ENCODE measurements at places on chromosomes 7 and 10. TPM values are rescaled to one million over a fixed set of nuclear protein-coding genes. Genes with fewer than 3 reads are reported as not detected.

GRCh38 chr7:5612695-5613094 lies 168.8 kb downstream of the RNF216 start:
- DNase-seq = no peak

- DNase-seq = no peak
Observed at GRCh38 chr7:82468435-82468834, 24.9 kb upstream of the CACNA2D1 start.

GRCh38 chr10:49610458-49611165 lies 502 bp downstream of the SLC18A3 start:
- DNase-seq = no peak

- no peak for DNase-seq
Observed at GRCh38 chr10:61157182-61157581, 213.2 kb upstream of the RHOBTB1 start.

GRCh38 chr7:5213286-5213645 lies 23.2 kb downstream of the WIPI2 start:
- no peak for DNase-seq

DNA sequence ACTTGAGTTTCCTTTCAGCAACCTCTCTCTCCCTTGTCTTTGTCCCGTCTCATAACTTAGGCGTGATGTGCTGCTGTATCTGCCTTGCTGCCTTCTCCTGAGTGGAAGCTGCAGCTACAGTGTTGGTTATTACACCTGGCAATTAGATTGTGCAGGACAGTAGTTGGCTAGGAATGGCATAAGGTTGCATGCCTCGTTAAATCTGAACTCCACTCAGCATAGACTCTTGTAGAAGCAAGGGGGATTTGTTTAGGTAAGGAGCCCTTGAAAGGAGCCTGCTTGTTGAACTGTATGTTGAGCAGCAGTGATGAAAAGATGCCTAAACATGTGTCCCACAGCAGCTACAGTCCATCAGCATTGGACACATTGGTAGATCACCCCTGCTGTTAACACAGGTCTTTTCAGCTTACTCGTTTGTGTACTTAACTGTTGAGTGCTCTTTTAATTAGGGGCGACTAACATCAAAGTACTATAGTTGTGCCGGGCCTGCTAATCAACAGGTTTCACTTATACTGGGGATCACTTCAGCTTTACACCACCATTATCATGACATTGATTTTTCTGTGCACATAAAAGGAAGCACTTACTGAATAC lies 225.0 kb downstream of the AUTS2 start:
- DNase-seq = no peak

GRCh38 chr7:16562456-16563220 lies 36.0 kb downstream of the LRRC72 start:
- no peak for DNase-seq

DNA sequence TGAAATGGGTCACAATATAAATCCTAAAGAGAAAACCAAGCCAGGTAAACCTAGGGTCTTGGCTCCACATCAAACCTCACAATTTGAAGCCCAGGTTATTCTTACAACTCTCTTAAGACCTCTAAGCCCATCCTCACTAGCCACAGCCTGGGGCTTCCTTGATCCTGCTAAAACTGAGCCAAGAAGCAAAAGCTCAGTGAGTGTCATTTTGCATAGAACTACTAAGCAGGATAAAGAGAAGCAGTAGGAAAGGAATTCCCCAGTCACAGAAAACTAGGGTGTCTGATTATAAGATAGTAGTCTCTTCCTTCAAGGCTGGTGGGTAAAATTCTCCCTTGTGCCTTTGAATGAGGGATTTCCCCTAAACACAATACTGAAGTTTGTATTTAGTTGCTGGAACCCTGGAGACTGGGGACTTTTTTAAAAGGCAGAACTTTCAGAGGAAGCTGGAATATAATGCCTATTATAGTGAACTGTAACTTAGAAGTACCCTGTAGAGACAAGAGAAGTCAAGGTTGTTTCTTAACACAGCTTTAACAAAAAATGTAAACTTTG lies 196.6 kb upstream of the KIAA1217 start:
- no peak for DNase-seq

GRCh38 chr7:96284835-96285234 lies 37.1 kb downstream of the SLC25A13 start:
- no peak for DNase-seq

GRCh38 chr7:22832401-22832800 lies 9.8 kb upstream of the TOMM7 start:
- no peak for DNase-seq

GRCh38 chr7:41730161-41730560 lies 27.3 kb upstream of the INHBA start:
- DNase-seq = no peak

DNA sequence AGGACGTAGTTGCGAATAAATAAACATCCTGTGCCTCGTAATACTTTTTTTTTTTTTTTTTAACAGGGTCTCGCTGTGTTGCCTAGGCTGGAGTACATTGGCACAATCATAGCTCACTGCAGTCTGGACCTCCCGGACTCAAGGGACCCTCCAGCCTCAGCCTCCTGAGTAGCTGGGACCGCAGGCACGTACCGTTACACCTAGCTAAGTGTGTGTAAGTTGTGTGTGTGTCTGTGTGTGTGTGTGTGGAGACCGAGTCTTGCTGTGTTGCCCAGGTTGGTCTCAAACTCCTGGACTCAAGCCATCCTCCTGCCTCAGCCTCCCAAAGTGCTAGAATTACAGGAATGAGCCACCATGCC lies 573 bp upstream of the PON2 start:
- DNase-seq = peak; percentile 44

GRCh38 chr10:30979956-30980355 lies 51.7 kb downstream of the ZNF438 start:
- DNase-seq = no peak

- no peak for DNase-seq
Observed at GRCh38 chr7:134427896-134428295, 31.0 kb downstream of the AKR1B1 start.

GRCh38 chr10:14581553-14582321 lies 193.0 kb downstream of the FAM107B start:
- no peak for DNase-seq

Gene OR9A2
- not detected for total RNA-seq

Gene SEMA3D
- total RNA-seq = 8.0 TPM

Gene AKR1C2
- 34.4 TPM for total RNA-seq

Gene GJD4
- not detected for total RNA-seq

Gene CRYGN
- total RNA-seq = not detected

Gene HYAL4
- total RNA-seq = not detected

Gene SHH
- 7.3 TPM for total RNA-seq

Gene AKR1C3
- 84.4 TPM for total RNA-seq

Gene IKZF1
- total RNA-seq = 61.9 TPM

Gene GNGT1
- not detected for total RNA-seq

Gene STAMBPL1
- 7.1 TPM for total RNA-seq

Gene FAM241B
- 5.0 TPM for total RNA-seq
